ENCODE measurements at places on chromosomes 4 and X.

GRCh38 chr4:5752376-5753184 is 41.6 kb downstream of the EVC start:
- DNase-seq = peak; percentile 34

GRCh38 chr4:25551605-25552004 is 104.0 kb upstream of the SLC34A2 start:
- DNase-seq = no peak

DNA sequence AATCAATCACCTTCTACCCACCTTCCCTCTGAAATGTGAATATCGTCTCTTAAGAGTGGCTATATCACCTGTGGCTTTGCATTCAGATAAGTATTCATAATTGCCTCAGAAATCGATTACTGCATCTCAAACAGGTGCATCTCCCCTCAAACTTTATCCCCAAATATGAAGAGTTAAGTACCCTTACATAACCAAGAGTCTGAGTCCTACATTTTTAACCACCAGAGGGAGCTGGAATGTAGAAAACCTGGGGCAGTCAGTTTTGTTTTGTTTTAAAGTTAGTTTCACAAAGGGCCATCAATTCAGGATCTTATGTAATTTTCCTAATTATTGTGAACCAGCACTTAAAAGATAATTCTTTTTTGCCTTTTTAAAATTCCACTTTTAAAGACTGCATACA is 5.7 kb downstream of the TCEANC start:
- peak; percentile 21 for DNase-seq

DNA sequence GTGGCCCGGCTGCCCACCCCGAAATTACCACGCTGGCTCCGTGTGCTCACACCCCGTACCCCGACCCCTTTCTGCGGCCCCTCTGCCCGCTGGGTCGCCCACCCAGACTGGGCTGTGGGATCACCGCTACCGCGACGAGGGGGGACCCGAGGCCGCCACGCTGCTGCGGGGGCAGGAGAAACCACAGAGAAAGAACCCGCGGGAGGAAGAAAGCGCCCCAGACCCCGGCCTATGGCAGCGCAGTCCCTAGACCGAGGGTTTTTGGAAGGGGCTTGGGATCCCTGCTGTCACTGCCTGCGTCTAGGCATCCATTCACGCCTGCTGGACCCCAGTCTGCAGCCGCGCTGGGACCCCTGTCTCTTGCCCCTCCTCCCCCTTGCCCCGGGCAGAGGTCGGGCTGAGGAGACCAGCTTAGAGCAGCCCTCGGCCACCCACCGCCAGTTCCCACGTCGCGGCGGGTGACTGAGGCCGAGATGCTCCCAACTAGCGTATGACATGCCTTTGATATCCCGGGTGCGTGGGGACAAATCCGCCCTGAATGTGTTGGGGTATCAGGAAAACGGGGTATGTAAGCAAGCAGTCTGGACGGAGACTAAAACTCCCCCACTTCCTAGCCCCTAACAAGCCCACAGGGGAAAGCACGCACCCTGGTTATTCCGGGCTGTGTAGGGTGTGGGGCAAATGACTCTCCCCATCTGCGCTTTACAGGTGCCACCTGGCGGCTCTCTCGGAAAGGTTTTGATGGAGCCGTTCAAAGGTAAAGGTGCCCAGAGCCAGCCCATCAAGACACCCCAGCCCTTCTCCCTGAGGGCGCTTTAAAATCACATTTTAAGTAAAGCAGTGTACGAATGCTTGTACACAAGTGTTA is 862 bp upstream of the INPP4B start:
- no peak for DNase-seq

- DNase-seq = no peak
Observed at GRCh38 chr4:141311246-141312204, 90.8 kb downstream of the ZNF330 start.

GRCh38 chr4:24923002-24923401 is 10.2 kb upstream of the CCDC149 start:
- DNase-seq = no peak

DNA sequence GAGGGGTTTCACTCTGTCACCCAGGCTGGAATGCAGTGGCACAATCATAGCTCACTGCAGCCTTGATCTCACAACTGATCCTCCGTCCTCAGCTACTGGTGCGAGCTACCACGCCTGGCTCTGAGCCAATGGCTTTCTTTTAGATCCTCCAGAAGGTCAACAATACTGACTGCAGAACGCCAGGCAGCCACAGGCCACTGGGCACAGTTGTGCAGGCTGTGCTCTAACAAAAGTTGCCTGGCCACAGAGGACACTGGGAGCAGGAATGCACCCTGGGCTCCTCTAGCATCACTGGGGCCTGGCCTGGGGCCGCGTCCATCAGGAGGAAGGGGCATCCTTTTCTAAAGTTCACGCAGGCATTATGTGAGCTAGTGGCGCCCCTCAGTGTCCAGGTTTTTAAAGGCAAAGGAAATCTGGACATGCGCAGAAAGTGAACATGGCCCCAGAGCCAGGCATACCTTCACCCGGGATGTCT is 14.9 kb upstream of the PORCN start:
- DNase-seq = no peak
